ENCODE measurements at places on chromosomes 5 and 9.

DNA sequence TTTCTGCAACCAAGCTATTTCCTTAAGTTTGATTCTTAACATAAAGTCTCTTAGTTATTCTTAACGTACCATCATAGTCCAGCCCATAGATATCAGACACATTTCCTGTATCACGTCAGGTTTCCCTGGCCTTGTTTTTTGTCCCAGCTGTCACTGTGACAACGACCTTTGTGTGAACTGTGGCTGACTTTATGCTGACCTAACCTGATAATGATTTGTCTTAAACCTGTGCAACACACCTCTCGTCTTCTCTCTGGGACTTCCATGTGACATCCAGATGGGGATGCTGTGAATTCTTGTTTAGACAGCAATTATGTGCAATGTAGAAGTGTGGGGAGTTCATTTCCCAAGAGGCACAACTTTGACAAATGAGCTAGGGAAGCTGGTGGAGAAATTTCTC is 662.8 kb downstream of the PTPRD start:
- no peak for DNase-seq

GRCh38 chr9:137087409-137087925 is 682 bp downstream of the MAN1B1 start:
- DNase-seq, result no peak

- no peak for DNase-seq
Observed at GRCh38 chr9:113624721-113625120, 161.2 kb downstream of the RGS3 start.

DNA sequence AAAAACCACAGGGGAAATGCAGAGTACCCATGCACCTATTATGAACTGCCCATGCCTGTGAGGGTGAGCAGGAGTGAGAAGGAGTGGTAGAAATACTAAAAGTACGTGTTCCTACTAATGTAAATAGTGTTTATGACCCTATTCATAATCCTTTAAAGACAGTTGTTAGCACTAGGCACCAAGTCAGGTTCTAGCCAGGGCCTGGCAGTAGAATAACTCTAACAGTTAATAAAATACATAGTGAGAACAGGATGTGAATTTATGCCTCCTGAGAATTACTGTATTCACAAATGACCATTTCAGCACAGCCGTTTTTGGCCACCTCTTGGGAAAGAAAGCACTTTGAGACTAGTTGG is 103.2 kb upstream of the TARS1 start:
- DNase-seq, result no peak

DNA sequence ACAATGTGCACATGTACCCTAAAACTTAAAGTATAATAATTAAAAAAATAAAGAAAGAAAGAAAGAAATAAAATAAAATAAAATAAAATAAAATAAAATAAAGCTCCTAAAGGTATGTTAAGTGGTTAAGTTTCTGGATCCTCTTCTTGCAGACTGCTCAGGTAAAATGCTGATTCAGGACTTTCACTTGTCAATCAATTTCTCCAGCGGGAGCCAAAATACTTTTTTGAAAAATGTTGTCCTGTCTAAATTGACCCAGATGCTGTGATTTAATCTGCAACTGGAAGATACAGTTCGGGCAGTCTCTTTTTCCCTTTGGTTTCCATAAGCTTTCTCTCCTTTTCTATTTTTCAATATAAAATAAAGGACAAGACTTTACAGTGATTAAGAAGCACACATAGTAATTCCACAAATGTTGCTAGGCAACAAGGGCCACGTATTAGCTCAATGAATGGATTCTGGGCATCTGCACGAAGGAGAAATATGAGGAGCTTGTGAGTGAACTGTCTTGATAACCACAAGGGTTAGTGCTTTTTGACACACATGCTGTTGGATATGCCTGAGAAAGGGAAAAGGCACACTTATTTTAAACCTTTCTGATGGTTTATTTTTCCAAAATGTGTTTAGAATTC is 38.6 kb downstream of the HTR4 start:
- DNase-seq, result no peak

DNA sequence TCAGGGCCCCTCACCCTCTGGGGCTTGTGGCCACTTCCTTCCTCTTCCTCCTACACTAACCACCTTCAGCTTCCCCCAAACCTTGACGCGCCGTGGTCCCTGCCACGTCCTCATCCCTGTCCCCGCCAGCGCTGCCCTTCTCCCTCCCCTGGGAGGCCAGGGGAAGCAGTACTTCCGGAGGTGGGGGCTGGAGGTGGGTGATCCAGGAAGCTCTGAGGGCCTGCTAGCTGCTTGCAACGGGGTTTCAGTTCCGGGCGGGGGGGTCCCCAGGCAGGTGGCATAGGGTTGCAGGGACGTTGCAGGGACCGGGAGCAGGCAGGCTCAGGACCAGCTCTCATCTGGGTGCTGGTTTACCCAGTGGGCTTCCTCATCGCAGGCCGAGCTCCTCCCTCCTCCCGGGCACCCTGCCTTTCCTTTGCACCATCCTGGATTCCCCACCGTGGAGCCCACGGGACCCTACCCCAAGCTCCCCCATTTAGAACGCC is 70.0 kb downstream of the RXRA start:
- DNase-seq, result peak; percentile 56

DNA sequence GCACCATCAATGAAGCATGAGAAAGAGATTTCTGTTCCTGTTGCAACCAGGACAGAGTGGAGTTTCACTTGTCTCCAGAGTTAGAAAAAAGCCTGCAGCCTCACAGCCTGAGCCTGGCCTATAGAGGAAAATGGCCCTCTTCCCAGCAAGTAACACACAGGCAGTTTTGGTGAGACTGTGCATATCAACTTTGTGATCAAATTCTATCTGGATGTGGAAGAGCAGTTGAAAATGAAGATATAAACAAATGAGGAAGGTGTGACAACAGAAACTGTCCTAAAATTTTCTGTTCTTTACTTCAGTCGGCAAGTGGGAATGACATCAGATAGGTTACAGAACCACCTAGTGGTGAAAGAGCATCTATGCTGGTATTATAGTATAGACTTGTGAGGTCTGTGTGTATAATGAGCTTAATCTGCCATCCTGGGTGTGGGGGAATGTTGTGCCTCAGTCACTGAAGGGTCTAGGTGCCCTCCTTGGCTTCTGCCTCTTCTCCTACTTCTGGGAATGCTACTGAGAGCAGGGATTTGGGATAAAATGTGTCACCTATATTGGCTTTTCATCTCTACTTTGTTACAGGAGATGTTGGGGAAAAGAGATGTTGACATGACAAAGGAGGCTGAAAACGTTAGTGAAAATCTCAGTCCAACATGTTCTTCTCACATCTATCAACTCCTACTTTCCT is 28.2 kb downstream of the YIPF5 start:
- no peak for DNase-seq

Data from CD4-positive, alpha-beta T cell treated with Interleukin-6 for 4 hours (primary cell).